ENCODE measurements at places on chromosomes 4 and X. TPM values are rescaled to one million over a fixed set of nuclear protein-coding genes. Genes with fewer than 3 reads are reported as not detected.

Gene SH3RF1
- total RNA-seq: 7.1 TPM

Gene ELF4
- total RNA-seq: 14.3 TPM

Gene DRP2
- under 0.01 TPM for total RNA-seq

DNA sequence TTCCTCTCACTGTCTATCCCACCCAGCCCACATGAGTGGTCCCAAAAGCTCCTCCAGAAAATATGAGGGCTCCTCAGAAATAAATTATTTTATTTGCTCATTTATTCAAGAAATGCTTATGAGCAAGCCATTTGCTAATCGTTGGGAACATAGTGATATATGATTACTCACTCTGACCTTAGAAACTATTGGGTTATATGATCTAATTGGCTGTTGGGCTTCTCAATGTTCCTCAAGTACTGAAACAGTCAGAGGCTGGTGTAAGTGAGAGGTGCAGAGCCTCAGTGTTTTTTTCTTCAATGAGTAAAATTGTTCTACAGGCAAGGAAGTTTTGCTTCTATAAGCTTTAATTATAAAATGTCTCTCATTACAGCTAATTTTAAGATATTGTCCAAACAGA, 893.8 kb upstream of the INTU start:
- no peak for DNase-seq

DNA sequence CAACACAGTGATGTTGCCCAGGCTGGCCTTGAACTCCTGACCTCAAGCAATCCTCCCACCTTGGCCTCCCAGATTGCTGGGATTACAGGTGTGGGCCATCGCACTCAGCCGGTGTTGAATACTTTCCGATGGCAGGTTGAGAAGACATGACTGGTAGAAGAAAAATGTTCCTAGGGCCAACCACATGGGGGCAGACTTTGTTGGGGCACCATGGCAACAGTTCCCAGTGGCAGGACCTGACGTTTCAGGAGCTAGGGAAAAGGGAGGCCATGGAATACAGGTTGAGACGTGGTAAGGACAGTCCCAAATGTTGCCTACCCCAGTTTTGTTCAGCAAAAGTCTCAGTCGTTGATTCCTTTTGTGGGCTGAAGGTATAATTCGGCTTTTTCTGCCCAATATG, 134.6 kb downstream of the ASMT start:
- DNase-seq: no peak

DNA sequence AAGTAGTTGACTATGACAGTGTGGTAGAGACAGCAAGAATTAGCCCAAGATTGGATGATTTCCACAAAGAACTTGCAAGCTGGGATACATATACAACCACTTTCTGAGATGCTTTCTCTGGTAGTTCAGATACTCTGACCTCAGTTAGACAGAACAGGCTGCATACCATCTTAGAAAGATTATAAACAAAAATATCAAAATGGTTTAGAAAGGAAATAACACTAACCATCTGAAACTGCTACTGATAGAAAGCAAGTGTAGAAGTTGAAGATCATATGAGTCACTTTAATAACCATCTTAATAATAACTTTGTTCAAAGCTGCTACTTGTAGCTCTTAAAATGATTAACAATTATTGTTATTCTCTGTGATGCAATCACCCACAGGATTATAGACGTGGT, 255.4 kb upstream of the TTC29 start:
- DNase-seq: no peak

DNA sequence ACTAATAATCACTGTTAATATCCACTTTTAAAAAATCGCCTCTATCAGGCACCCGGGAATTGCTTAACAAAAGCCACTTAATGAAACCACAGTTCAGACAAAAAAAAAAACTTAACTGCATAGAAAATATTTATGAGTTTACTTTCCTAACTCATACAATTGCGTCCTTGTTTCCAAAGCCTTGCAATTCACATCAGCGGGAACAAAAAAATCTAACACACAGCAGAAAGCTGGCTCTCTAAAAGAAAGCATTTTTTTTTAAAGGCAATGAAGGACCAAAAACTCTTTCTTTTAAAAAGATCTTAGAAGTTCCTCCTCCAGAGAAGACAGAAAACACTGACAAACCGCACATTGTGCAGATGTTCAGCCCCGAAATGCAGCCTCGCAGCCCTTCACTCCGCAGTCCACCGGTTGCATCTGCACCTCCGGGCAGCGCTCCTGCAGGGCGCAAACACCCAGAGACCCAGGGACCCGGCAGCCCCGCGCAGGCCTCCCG, 812 bp downstream of the FAT1 start:
- peak; percentile 1 for DNase-seq

DNA sequence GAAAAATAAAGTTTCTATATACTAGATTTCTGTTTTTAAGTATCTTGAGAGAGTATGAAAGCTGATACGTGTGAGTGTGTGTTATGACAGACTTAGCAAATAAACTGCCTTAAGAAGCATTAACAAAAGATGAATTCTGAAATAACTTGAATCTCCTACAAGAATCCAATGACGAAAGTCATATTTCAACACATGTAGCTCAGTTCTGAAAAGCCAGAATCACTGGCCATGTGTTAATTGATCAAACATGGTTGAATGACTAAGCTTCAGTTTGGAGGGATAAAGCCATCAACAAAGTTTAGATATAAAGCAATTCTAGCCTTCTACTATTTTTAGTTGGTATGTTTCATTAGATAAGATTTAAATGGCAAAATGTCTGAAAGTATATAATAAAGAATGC, 88.5 kb upstream of the ETNPPL start:
- no peak for DNase-seq

DNA sequence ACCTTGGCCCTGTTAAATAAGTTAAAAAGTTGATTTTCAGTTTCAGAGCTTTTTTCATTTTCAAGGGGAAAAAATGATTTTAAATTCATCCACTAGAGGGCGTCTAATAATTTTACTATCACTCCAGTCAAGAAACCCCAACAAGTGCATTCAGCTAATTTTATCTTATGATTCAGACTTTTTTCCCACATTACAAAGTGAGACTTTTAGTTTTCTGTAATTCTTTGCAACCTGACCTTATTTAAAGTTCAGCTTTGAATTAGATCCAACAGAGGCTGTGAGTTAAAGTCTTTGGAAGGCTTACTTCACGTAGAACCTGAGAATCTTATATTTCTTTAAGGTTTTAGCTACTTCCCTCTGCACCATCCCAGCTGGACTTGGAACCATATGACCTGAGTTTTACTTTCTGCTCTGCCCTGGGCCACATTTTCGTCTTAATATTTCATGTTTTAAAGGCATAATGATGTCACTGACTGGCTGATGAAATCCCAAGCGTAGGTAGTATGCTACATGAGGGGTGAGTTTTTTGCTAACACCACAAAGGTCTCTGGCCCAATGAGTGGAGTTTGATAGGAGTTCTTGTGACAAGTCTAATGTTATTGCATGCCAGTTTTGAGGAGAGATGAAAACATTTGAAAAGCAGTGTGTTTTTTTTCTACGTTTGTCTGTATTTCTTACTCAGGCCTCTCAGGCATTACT, 7.2 kb downstream of the GNRHR start:
- peak; percentile 39 for DNase-seq

GRCh38 chr4:25552580-25553271, 102.9 kb upstream of the SLC34A2 start:
- no peak for DNase-seq

- no peak for DNase-seq
These were observed 110.4 kb downstream of the RPA4 start for GRCh38 chrX:96994093-96994492.

- no peak for DNase-seq
These were observed 441.6 kb upstream of the PITX2 start for GRCh38 chr4:111064342-111064993.

GRCh38 chr4:108813261-108813660, 50.4 kb upstream of the ETNPPL start:
- DNase-seq: no peak
